ENCODE measurements at places on chromosomes 6 and 20. TPM values are rescaled to one million over a fixed set of nuclear protein-coding genes. Genes with fewer than 3 reads are reported as not detected.

BMP7 gene
- polyA plus RNA-seq: 0.43 TPM

NINL gene
- 6.9 TPM for polyA plus RNA-seq

MEA1 gene
- polyA plus RNA-seq: 73.0 TPM

TCFL5 gene
- 8.4 TPM for polyA plus RNA-seq

FAM209B gene
- 0.14 TPM for polyA plus RNA-seq

SEL1L2 gene
- polyA plus RNA-seq: 0.89 TPM

OPN5 gene
- polyA plus RNA-seq: not detected

HSD17B8 gene
- polyA plus RNA-seq: 51.7 TPM

LTB gene
- polyA plus RNA-seq: 5.3 TPM

PSORS1C1 gene
- 0.02 TPM for polyA plus RNA-seq

COL20A1 gene
- polyA plus RNA-seq: not detected

TDP2 gene
- 18.9 TPM for polyA plus RNA-seq

CST2 gene
- polyA plus RNA-seq: not detected

RAB23 gene
- 1.0 TPM for polyA plus RNA-seq

SPDEF gene
- 2.3 TPM for polyA plus RNA-seq

TFAP2D gene
- polyA plus RNA-seq: not detected

TSPO2 gene
- polyA plus RNA-seq: 0.08 TPM

C20orf202 gene
- not detected for polyA plus RNA-seq

MAS1 gene
- under 0.01 TPM for polyA plus RNA-seq

CASS4 gene
- 0.26 TPM for polyA plus RNA-seq

LPIN3 gene
- 51.2 TPM for polyA plus RNA-seq

PI3 gene
- 0.29 TPM for polyA plus RNA-seq

ANKEF1 gene
- polyA plus RNA-seq: 1.5 TPM

SLC2A10 gene
- 4.5 TPM for polyA plus RNA-seq

CBFA2T2 gene
- polyA plus RNA-seq: 4.3 TPM

LY6G6F gene
- polyA plus RNA-seq: 0.45 TPM

PRDM1 gene
- 3.1 TPM for polyA plus RNA-seq

TBXT gene
- not detected for polyA plus RNA-seq
